ENCODE measurements at places on chromosomes 2 and 18.

DNA sequence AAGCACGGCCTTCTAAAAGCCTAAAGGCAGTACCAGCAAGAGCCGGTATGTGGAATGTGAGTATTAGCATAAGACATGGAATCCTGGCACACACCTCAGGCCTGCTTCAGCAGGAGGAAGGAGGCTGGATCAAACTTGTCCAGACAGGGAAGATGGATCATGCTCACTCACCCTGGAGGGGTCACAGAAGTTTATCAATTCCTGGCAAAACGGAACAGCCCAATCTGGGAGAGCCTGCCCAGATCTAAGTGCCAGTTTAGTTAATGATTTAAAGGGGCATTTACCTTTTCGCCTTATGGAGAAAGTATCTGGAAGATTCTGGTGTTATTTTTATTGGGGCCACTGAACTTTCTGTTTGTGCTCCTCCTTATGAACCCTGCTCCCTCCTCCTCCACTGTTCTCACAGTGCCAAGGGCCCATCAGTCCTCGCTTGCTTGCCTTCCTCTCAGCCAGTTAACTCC lies 58.3 kb upstream of the NFE2L2 start:
- DNase-seq: no peak

DNA sequence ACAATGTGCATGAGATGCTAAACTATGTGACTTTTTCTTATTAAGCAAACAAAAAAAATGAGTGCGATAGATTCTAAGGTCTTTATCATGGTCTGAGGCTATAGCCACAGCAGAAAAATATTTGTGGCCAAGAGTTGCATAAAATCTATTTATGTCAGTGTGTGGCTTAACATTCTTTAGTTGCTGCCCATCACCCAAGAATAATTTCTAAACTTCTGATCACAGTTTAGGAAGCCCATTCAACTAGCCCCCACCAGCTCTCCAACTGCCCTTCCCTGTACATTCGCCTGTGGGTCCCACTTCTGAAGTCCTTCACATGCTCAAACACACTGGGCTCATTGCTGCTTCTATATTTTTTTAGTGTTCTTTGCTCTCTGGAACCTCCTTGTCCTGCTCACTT lies 107.1 kb downstream of the CTNNA2 start:
- DNase-seq: no peak

GRCh38 chr2:97671526-97671925 lies 2.0 kb downstream of the C2orf92 start:
- no peak for DNase-seq

DNA sequence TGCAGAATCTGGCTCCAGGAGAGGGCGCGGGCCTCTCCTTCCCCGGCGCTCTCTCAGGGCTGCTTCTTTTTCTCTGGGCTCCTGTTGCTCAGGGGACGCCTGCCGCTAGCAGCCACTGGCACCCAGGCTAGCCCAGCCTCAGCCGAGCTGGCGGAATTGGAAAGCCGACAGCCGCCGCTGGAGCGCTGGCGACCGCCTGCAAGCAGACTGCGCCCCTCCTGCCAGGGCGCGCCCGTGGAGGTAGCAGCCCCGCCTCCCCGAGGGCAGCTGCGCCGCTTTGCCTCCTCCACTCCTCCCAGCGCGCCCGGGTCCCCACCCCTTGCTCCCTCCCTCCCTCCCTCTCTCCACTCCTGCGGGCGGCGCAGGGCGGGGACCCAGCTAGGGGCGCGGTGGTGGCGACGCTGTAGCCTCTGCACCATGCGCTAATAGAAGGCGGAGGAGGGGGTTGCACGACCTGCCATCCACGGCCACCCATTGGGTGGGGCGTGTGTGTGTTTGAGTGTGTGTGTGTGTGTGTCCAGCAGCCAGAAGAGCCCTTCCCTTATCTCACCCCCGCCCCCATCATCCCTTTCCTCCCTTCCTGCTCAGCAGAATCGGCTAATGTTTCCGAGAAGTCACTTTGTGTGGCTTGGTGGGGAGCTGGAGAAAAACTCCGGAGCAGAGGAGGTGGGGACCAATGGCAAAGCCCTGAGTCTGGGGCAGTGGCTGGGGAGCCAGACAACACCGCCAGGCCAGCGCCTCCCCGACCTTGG lies at the start of gene SCN9A:
Gene SCN9A, minus strand, starts transcription at position 209 of the 752 bp plus-strand sequence. CDS start 64,188 bp downstream, outside the sequence.
- DNase-seq: peak; percentile 92

GRCh38 chr2:207474863-207475485 lies 54.8 kb upstream of the CREB1 start:
- no peak for DNase-seq

DNA sequence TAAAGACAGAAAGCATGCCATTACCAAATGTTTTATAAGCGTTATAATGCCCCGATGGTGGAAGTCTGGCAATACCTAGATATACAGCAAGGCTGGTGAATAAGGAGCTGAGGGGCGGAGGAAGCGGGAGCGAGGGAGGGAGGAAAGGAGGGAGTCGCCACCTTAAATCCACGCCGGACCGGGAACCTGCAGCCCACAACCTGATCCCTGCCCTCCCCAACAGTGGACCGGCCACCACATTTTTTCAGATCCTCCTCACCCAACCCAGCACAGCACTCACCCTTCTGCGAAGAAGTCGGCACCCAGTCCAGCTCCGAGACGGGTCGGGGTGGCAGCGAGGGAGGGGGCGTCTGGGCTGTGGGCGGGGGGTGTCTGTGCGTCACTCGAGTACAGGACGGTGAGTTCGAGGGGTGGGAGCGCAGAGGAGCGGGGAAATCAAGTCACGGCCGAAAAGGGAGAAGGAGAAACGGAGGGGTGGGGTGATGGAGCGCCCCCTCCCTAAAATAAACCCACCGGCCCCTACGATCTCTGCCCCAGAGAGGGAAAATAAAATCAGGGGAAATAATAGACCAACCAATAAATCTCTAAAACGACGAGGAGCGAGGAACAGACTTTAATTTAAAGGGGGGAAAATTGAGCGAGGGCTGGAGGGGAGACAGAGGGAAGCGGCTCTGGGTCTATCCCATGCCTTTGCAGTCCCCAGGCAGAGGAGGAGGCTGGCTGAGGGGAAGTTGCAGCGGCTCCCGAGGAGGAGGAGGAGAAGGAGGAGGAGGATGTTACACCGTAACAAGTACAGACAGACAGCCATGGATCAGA lies 96.5 kb upstream of the SERTAD2 start:
- DNase-seq: peak; percentile 65

GRCh38 chr18:75586130-75586889 lies 158.8 kb upstream of the SMIM21 start:
- no peak for DNase-seq

DNA sequence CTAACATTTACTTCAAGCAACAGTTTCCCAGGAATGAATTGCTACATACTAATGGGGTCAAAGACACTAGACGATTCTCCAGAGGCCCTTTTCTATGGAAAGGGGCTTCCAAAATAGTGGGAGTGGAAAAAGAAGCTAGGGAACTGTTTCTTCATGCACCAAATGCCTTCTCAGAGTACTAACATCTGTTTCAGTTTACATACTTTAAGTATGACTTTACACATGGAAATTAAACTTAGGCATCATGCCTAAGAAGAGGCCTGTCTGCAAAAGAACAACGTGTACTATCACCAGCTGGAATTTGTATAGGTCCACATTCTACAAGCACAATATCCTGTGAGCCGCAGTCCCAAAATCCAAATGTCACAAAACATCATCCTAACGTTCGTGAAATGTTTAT lies 29.4 kb upstream of the WDR75 start:
- no peak for DNase-seq

GRCh38 chr18:64258111-64258650 lies 109.3 kb upstream of the LINC00305 start:
- no peak for DNase-seq

DNA sequence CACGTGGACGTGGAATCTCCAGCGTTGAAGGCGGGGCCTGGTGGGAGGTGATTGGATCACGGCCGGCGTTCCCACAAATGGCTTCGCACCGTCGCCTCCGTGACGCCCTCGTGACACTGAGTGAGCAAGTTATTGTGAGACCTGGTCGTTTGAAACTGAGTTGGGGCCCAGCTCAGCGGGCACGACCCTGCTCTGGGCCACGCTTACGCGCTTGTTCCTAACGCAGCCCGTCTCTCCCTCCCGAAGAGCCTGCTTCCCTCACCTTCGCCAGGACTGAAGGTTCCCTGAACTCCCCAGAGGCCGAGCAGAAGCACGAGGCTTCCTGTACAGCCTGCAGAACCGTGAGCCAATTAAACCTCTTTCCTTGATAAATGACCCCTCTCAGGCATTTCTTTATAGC lies 121.8 kb downstream of the RTP5 start:
- no peak for DNase-seq

DNA sequence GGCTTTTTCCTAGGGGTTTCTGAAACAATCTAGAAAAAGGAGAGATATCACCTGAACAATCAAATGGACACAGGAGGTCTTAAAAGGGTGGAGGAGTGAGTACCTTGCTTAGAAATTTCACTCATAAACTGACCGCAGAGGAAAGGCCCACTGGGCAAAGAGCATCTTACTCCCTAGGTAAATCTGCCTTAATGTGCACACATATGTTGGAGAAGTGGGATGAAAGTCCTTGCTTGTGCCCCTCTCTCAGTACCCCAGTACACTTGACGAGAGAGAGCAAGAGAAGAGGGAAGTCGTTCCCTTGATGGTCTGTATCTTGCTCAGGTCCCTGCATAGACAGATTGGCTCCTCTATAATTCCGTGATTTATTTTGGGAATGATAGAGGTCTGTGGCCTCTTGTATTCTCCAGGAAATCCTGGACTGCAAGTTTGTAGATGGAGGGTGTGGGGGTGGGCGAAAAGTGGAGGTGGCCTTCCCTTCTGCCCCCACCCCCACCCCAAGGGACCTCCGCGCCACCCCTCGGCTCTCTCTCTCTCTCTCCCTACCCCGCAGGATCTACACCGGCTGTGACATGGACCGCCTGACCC lies 6.8 kb downstream of the TBR1 start:
- DNase-seq: no peak

DNA sequence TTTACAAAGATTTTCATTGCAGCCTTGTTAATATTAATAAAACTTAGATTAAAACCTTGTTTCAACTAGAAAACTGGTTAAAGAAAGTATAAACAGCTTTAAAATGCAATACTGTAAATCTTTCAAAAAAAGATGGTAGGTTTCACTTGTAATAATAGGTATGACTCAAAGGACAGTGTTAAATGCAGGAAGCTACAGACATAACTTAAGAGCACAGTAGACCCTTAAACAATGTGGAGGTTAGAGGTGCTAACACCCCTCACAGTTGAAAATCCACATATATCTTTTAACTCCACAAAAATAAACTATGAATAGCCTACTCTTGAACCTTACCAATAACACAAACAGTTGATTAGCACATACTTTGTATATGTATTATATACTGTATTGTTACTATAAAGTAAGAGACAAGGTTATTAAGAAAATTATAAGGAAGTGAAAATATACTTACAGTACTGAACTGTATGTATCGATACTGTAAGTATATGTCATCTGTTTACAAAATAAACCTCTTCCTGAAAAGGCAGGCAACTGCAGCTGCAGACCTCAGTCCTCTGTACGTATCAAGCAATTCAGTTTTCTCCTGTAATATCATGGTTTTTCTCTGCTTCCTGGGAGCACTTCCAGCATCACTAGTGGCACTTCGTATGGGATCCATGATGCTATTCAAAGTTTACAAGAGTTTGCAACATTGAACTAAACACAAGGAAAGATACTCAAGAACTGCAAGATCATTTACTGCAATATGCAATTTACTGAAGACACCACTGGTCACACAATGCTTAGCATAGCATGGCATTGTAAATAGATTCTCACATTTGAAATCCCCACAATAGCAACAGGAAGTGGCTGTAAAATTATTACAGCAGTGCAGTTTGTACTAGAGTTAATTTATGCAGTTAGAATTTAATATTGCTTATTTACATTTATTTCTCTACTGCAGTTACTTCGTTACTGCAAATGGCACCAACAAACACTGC lies 610.5 kb upstream of the LRRTM4 start:
- DNase-seq: no peak

DNA sequence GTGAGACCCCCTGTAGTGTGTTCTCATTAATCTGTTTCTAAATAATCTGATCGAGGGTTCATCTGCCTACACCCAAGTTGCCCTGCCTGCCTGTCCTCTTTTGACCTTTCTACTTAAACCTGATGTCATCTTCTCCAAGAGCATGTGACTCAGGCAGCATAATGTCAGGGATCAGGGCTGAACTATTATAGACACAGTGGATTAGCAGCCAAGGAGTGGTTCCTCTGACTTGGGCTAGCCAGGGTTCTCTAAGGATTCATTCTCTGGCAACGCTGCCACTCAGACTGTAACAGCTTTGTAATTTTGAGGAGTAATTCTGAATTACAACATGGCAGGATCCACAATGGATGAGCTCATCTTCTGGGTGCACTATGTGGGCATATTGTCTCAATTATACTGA lies 124.0 kb downstream of the MDH1 start:
- no peak for DNase-seq

DNA sequence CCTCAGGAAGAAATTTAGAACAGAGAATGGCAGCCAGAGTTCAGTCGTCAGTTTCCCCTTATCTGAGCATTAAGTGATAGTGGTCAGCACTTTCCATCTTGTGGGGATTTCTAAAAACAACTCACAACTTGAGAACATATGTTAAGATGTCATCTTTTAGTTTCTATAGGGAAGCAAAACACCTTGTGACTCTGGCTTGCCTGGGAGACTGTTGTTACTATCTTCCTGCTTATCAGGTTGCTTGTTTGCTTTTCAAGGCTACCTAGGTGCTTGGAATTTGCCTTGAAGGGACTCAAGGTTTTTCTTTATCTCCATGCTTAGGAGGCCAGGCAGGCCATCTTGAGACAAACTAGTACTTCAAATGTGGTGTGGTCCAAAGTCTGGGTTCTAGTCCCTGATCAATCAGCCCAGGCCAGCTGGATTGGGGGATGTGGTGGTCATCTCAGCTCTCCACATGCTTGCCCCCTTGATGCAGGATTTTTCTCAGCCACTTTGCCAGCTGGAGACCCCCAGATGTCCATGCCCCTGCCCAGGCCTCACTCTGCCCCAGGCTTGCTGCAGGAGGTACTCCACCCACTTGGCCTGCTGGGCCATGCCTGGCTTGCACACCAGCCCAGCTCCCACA lies 125.9 kb downstream of the LYPD1 start:
- DNase-seq: no peak

DNA sequence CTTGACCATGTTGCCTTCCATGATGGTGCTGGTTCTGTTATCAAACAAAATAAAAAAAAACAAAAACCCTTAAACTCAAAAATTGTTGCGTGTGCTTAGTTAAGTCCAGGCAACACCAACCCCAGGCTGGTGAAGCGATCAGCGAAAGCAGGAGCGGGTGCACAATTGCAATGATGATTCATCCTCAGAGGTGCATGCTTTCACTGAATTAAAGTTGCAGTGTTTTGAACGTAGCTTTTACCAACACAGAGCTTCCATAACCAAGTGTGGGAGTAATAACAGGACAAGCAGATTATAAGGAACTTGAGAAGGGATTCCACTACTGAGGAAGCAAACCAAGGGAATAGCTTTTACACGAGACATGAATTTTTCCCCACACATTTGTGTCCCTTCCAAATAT lies 39.7 kb upstream of the RAPH1 start:
- DNase-seq: no peak

DNA sequence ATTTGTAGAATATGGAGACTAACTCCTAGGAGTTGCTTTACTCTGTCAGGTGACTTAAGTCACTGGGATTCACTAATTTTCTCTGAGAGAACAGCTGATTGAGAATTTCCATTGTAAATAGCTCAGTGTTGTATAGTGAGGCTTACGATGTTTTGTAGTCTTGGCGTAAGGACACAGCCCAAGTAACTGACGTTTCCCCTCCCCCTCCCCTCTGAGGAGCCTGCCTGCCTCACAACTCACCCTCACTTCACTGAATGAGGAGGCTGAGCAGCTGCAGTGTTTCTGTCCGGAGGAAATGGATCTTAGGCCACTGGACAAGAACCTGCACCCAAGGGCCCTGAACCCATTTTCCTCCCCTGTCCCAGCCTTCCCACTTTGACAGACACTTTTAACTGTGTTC lies 264.6 kb downstream of the PHLPP1 start:
- no peak for DNase-seq

Data from glutamatergic neuron (in vitro differentiated cells).